ENCODE measurements at places on chromosomes 1 and 21.

- DNase-seq: no peak
Observed at GRCh38 chr1:4595341-4596225, 58.8 kb upstream of the AJAP1 start.

GRCh38 chr1:74673351-74674111 lies at the start of gene ERICH3:
TSS of gene ERICH3 (minus strand) at chr1:74673792. CDS start at chr1:74673519, 273 bp downstream.
- DNase-seq: no peak

DNA sequence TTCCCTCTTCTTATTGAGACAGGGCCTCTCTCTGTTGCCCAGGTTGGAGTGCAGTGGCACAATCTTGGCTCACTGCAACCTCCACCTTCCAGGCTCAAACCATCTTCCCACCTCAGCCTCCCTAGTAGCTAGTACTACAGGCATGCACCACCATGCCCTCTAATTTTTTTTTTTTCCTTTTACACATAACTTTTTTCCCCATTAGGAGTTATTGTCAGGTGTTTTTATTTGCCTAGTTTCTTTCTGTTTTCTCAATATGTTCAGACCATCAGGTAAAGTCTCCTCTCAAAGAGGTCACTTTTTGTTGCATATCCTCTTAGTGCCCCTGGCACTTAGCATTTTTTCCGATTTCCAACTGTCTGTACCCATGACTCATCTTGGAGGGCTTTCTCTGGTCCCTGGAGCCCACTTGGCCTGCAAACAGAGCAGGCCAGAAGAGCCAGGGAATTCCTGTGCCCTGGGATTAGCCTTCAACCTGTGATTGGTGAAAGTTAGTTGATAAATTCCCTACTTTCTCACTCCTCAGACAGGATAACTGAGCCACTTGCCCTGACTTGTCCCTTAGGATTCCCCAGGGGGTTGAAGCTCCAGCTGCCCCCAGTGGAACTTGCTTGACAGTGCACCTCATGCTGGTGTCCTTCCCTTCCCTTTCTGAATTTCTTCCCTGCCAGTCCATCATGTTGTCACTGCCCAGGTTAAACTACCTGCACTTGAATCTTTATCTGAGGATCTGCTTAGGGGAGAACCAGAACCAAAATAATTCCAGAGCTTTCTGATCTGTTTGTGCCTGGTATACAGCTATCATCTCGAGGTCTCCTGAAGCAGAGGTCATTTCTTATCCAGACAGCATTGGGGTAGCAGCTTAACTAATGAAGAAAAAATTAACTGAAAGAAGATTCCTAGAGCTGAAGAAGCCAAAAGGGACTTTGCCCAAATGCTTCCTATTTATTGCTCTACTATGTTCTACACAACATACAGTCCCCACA lies 2.4 kb downstream of the NTPCR start:
- peak; percentile 41 for DNase-seq

GRCh38 chr1:222310836-222311235 lies 237.1 kb downstream of the HHIPL2 start:
- no peak for DNase-seq

- DNase-seq: no peak
Observed at GRCh38 chr1:5989286-5989605, 3.0 kb downstream of the NPHP4 start.

DNA sequence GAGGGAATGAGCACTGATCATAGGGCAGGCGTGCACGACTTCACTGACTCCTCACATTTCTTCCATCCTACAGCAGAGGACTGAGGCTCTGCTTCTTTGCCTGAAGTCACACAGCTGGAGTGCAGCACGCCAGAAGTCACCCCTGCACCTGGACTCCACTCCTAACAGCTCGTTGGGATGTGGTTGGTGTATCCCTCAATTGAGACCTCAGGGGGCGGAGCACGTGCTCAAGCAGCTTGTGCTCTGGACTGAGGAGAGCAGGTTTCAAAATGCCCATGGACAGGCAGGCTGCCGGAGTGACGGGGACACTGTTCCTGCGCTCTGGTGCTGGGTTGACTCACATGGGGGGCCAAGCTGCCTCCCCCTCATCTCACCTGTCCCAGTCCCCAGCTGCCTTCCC lies 13.9 kb downstream of the CHIT1 start:
- no peak for DNase-seq

DNA sequence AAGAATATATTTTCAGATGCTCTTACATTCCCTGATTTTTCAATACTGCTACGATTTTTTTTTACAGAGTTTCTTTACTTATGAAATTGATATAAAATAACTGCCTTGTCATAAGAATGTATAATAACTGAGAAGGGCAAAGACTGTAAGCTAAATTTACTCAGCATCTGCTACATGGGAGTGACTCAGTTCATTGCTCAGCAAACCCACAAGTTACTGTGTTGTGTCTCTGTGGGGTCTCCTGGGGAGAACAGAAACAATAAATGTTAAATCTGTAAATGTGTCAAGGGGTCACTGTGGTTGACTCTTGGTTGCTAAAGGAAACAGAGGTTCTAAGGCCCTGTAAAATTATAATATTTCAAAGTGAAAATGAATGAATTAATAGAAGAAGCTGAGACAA lies 210.3 kb upstream of the CACYBP start:
- peak; percentile 21 for DNase-seq

DNA sequence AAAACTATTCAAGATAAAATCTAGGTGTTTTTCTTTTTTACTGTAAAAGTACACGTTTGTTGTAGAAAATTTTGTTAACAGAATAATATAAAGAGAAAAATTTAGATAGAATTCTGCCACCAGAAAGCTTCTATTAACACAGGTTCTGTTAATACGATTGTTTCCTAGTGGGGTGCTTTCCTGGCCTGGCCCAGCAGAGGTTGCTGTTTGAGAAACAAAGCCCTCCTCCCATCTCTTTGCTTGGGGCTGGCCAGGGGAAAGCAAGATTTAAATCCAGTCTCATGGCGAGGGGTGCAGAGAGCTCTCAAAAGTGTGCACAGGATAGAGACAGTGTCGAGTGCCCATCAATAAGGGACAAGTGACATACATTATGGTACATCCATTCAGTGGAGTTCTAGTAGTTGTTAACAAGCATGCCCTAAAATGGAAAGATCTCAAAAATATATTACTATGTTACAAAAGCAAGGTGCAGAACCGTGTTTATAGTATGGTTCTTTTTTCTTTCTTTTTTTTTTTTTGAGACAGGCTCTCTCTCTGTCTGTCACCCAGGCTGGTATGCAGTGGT lies 14.6 kb upstream of the ACBD3 start:
- DNase-seq: no peak

DNA sequence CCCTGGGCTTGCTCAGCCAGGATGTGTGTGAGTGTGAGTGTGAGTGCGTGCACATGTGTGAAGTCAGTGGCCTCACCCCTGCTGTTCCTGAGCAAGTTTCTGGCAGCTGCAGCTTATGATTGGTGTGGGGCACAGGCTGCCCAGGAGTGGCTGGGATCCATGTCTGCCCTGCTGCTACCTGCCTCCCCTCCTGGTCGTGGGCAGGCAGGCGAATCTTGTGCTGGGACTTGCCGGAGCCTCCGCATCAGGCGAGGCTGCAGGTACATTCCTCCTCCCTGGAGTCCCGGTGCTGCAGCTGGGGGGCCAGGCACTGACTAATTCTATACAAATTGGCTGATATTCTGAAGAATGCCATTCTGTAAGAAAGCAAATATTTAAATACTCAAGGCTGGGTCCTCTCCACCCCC lies 85.6 kb upstream of the WNT4 start:
- DNase-seq: no peak

- no peak for DNase-seq
Observed at GRCh38 chr1:42853116-42853884, 6.9 kb downstream of the ZNF691 start.

- no peak for DNase-seq
Observed at GRCh38 chr1:68478662-68479061, 18.2 kb downstream of the DEPDC1 start.

GRCh38 chr1:46364612-46365011 lies 24.0 kb downstream of the NSUN4 start:
- DNase-seq: no peak

DNA sequence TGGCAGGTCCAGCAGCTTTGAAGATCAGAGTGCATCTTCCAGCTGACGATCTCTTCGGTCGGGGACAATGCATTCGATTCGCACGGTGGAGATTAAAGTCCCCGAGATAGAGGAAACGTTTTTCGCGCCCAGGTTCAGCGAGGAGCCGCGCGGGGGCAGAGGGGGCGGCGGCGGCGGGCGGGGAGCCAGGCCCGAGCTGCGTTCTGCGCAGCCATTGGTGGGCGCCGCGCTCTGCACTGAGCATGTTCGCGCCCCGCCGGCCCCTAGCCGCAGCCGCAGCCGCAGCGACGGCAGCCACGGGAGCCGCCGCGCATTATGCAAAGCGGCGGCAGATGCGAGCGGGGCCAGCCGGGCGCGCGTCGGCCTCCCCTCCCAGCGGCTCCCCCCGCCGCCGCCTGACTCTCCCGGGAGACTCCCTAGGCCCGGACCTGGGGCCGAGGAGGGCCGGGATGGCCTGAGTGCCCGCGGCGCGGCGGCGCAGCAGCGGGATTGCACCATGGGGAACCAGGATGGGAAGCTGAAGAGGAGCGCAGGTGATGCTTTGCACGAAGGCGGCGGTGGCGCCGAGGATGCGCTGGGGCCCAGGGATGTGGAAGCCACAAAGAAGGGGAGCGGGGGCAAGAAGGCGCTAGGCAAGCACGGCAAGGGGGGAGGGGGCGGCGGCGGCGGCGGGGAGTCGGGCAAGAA lies at the start of gene FMN2:
Gene FMN2, plus strand, starts transcription at position 270 of the 687 bp plus-strand sequence. Its CDS starts 227 bp downstream, at position 497.
- DNase-seq: peak; percentile 2

- DNase-seq: no peak
Observed at GRCh38 chr1:107225706-107226105, 84.9 kb downstream of the NTNG1 start.

- no peak for DNase-seq
Observed at GRCh38 chr1:14120895-14121294, 420.9 kb downstream of the PRDM2 start.

- DNase-seq: no peak
Observed at GRCh38 chr1:241610056-241610815, 29.9 kb downstream of the CHML start.
